Fibroblast of skin of abdomen (primary cell): ENCODE measurements at places on chromosomes 16 and 17.

DNA sequence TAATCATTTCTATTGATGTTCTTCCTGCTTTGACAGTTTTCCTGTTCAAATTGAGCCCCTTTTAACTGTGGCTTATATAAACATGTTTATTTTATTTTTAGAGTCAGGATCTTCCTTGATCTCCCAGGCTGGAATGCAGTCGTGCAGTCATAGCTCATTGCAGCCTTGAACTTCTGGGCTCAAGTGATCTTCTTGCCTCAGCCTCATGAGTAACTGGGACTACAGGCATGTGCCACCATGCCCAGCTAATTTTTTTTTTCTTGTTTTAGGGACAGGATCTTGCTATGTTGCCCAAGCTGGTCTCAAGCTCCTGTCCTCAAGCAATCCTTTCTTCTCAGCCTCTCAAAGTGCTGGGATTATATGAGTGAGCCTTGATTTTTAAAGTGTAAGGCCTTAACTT lies 14.7 kb downstream of the PHKB start:
- DNase-seq: peak; percentile 25

DNA sequence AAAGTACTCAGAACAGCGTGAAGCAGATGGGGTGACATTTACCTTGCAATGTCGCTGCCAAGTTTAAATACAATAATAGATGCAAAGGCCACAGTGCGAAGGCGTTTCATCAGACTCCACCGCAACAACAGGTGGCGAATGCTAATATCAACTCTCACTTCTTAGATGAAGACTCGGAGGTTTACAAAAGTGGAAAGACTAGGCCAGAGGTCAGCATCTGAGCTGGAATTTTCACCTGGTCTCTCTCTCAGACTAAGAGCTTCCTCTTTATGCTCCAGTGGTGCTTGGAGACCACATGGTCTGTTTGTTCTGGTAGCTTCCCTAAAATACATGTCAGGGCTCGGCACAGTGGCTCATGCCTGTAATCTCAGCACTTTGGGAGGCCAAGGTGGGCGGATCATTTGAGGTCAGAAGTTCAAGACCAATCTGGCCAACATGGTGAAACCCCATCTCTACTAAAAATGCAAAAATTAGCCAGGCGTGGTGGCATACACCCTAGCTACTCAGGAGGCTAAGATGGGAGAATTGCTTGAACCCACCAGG lies 169.1 kb downstream of the XYLT1 start:
- no peak for DNase-seq

DNA sequence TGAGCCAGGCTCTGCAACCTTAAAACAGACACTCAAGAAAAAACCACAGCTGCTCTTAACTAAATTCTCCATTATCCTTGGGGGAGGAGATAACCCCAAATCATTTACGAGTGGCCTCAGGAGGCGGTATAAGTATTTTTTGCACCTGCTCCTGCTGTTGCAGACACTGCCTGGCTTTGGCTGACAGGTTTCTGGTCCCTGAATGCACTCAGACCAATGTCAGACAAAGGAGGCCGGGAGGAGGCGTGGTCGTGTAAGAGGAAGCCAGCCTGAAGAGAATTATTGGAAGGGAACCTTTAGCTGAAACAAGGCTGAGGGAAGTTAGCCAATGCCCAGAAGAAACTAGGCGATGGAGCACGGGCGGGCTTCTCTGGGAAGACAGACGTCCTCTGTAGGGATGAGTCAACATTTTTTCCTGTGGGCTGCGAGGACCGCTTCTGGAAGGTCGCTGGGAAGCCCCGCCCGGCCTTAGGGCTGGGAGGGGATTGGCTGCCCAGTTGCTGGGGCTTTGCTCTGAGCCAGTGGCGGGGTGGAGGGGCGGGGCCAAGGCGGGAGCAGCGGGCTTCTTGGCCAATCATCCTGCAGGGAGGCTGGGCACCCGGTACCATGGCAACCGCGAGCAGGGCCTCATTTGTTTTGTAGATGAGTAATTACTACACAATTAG lies 82.3 kb downstream of the CCDC182 start:
- peak; percentile 99 for DNase-seq

DNA sequence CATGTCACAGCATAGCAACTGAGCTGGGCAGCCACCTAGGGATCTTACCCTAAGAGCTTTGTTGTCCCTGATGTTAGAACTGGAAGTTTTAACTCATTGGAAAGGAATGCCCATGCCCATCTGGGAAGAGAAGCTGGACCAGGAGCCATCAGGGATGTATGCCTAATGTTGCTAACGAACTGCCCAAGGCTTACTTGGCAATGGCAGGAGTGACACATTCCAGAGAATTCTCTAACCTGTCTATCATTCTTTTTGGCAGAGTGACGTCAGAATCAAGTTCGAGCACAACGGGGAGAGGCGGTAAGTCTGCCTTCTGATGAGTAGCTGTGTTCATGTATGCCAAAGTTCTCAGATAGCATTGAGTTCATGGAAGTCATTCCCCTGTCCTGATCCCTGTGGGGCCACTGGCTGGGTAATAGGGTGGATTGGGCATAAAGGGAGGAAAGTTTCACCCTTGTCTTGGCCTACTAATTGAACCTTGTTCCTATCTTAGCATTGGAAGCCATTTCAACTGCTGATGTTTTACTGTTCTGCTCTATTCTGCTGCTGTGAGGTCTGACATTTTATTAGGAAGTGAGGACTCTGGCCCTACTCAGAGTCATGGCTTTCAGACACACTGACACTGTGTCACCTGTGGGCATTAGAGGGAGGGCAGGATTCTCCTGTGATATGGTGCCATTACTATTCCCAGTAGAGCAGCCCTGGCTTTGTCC lies 23.7 kb downstream of the MAP3K3 start:
- no peak for DNase-seq

DNA sequence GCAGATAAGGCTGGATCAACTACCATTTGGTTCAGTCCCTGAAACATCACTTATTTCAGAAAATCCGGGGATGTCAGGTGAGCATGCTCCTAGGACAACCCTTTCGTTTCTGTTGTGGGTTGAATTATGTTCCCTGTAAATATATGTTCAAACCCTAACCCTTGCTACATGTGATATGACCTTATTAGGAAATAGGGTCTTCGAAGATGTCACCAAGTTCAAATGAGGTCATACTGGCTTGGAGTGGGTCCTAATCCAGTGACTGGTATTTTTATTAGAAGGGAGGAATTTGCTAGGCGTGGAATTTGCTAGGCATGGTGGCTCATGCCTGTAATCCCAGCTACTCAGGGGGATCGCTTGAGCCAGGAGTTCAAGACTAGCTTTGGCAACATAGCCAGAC lies 21.3 kb downstream of the SNX20 start:
- no peak for DNase-seq

- peak; percentile 39 for DNase-seq
Observed at GRCh38 chr17:15436473-15437302, 30.7 kb downstream of the CDRT4 start.

GRCh38 chr17:32896647-32897258 lies 19.8 kb upstream of the MYO1D start:
- no peak for DNase-seq

DNA sequence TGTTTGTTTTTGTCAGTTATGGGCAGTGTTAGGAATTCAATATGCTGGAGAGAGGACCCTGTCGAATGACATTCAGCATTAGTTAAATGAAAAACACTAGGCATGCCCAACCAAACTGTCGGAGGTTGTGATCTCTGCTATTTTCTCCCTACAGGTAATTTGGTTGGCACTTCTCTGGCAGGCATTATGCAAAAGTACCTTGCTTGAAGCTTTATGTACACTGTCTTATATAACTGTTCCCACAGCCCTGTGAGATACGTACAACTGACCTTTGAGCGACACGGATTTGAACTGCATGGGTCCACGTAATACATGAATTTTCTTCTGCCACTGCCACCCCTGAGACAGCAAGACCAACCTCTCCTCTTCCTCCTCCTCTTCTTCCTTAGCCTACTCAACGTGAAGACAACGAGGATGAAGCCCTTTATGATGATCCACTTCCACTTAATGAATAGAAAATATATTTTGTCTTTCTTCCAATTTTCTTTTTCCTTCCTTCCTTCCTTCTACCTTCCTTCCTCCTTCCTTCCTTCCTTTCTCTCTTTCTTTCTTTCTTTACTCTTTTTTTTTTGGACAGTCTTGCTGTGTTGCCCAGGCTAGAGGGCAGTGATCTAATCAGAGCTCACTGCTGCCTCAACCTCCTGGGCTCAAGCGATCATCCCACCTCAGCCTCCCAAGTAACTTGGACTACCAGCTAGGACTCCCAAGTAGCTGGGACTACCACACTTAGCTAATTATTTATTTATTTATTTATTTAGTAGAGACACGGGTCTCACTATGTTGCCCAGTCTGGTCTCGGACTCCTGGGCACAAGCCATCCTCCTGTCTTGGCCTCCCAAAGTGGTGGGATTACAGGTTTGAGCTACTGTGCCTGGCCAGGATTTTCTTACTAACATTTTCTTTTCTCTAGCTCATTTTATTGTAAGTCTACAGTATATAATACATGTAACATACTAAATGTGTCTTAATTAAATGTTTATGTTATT lies 77.3 kb downstream of the WIPI1 start:
- no peak for DNase-seq

- peak; percentile 97 for DNase-seq
Observed at GRCh38 chr17:59756236-59756818, 48.9 kb downstream of the VMP1 start.

DNA sequence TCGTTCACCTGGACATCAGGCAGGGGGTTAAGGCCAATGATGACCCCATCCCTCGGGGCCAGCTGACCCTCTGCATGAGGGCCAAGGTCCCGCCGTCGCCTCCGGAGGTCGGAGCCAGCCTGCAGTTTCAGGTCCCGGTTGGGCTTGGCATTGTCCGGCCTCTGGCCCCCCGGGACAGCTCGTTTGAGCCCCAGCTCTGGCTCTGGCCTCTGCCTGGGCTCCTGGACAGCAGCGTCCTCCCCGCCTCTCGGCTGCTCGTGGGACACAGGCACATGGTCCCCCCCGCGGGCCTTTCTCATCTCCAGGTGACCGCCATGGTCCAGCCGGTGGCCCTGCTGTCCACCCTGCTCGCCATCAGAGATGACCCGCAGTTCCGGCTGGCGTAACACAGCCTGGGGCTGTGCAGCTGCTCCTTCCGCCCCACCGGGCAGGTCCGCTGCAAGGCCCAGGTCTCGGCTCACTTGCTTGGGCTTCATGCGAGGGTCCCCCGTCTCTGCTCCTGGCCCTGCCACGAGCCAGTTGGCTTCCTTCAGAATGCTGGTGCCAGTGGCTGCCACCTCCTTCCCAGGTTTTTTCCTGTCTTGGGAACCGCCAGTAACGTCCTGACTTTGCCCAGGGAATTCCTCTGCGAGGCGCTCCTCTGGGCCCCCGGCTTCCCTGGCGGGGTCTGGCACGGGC lies 6.7 kb downstream of the NDUFAF8 start:
- DNase-seq: no peak

DNA sequence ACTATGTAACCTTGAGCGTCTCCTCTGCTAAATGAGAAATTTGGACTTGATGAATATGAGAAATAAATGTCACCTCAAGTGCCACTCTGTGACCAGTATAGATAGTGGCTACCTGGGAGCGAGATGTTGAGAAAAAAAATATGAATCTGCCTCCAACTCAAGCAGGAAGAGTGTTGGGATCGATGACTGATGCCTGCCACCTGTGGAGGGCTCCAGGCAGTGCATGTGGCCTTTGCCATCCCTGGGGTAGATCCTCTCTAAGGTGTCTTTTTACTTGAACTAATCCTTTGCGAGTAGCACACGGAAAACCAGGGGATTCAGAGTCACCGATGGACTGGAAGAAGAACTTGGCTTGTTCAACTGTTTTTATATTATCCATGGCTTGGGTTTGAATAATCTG lies 9.4 kb downstream of the CCDC182 start:
- DNase-seq: no peak

GRCh38 chr17:28545787-28546415 lies 6.5 kb downstream of the UNC119 start:
- no peak for DNase-seq

DNA sequence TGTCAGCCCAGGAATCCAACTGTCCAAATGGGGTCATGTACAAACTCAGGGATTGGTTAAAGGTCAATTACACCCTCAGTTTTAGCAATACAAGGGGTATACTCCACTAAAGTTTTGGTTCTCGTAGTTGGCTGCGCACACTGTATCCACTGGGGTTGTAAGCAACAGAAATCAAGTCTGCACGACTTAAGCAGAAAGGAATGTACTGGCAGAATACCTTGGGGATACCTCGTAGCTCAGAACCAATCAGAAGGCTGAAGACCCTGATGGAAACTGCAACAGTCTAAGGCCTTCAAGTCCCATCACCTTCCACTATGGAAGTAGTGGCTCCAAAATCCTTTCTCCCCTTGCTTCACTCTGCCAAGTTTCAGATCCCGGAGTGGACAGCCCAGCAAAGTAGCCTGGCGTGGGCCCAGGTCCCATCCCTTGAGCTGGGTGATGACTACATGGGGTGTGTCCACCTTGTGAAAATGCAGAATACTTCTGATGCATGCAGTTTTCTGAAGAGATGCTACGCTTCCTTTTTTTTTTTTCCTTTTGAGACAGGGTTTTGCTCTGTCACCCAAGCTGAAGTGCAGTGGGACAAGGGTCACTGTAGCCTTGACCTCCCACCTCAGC lies 21.1 kb upstream of the RPH3AL start:
- DNase-seq: no peak

DNA sequence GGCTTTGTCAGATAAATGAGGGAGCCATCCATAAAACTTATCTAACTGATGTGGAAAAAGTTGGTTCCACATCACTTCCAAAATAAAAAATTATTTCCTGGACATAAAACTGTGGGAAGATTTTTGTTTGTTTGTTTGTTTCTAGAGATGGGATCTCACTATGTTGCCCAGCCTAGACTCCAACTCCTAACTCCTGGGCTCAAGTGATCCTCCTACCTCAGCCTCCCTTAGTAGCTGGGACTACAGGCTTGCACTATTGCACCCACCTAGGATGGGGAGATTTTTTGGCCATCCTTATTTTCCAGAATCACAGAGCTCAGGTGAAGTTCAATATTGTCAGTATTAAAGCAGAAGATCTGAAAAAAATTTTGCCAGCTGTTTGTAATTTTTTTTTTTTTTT lies 23.8 kb upstream of the SMG8 start:
- DNase-seq: no peak

GRCh38 chr17:82922646-82923045 lies 82.8 kb upstream of the ZNF750 start:
- no peak for DNase-seq

DNA sequence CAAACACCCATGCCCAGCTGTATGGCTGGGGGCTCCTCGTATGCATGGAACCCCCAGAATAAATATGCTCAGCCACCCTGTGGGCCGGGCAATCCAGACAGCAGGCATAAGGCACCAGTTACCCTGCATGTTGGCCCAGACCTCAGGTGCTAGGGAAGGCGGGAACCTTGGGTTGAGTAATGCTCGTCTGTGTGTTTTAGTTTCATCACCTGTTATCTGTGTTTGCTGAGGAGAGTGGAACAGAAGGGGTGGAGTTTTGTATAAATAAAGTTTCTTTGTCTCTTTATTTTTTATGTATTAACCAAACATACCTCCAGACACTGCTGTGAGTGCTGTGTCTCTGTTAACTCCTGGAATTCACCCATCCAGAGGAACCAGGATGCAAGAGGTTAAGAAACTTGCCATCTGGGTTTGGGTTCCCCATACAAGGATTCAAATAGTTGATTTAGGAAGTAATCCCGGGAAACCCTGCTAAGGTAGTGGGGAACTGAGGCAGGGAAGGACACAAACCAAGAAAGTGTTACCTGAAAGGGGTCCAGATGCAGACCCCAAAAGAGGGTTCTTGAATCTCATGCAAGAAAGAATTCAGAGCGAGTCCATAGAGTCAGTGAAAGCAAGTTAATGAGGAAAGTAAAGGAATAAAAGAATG lies 37.4 kb upstream of the IL21R start:
- no peak for DNase-seq
